ENCODE measurements at places on chromosomes 2 and 18.
A peak's percentile ranks its signal among the peaks of the same experiment; 100 is the strongest.

DNA sequence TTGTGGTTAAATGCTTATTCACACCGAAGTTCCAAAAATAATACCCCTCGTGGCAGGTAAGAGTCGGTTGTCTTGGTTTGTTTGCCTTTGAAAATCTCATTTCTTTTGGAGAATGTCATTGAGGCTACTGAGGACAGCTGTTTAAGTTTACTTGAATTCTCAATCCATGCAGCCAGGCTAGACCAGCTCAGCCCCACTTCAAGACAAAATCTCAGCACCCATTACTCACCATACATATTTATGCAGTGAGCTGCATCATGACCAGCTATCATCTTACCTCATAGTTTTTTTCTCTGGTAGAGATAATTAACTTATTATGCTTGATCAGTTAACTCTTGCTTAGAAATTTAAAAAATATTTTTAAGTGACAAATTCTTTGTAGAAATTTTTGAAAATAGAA is 115.9 kb downstream of the HAUS1 start:
- no peak for DNase-seq

- no peak for DNase-seq
Observed at GRCh38 chr2:166193407-166193806, 65.6 kb upstream of the SCN1A start.

- DNase-seq, result no peak
Observed at GRCh38 chr2:54859997-54860701, 136.7 kb downstream of the EML6 start.

DNA sequence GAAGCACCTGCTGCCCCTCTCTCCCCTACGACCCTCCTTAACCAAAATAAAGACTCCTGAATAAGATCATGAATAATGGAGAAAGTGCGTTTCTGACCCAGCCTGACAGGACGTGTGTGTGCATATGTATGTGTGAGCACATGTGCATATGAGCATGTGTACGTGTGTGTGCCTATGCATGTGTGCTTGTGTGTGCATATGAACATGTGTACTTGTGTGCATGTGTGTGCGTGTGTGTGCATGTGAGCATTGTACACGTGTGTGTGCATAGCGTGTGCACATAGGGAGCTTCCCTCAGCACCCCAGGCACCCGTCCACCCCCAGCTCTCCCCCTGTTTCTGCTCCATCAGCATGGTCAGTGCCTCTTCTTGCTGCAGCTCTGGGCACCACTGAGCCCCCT is 10.7 kb downstream of the KCNIP3 start:
- no peak for DNase-seq

- no peak for DNase-seq
Observed at GRCh38 chr2:72793798-72794440, 31.9 kb downstream of the EXOC6B start.

DNA sequence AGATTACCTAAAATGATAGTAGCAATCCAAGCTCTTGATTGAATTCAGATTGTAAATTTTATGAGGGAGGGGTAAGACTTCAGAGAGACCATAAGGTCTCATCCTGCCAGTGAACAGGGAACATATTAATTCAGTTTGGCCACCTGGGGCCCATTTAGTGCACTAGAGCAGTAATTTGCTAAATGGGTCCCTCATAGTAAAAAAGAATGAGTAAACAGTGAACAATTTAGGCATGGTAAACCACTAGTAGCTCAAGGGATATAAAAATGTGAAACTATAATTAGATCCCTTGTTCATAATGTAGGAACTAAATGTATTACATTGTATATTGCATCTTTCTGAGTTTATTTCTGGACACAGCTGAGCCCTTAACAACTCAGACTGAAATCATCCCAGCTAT is 4.9 kb upstream of the PHLPP1 start:
- no peak for DNase-seq

- DNase-seq, result no peak
Observed at GRCh38 chr2:134199123-134199522, 54.7 kb upstream of the MGAT5 start.

DNA sequence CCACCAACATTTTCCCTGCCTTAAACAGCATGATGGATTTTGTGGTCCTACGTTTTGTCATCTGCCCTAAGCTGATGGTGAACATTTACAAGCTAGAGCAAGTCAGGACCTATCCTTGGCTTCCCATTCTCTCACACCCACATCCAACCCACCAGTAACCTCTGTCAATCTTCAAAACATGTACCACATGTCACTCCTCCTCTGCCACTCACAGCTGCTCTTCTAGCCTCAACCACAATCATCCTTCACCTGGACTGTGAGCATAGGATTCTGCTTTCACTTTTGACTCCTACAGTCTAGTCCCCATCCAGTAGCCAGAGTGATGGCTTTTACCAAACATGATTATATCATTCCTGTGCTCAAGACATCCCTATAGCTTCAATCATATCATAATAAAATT is 279.8 kb upstream of the DLGAP1 start:
- no peak for DNase-seq

GRCh38 chr2:142165790-142166189 is 35.0 kb upstream of the LRP1B start:
- DNase-seq, result no peak

DNA sequence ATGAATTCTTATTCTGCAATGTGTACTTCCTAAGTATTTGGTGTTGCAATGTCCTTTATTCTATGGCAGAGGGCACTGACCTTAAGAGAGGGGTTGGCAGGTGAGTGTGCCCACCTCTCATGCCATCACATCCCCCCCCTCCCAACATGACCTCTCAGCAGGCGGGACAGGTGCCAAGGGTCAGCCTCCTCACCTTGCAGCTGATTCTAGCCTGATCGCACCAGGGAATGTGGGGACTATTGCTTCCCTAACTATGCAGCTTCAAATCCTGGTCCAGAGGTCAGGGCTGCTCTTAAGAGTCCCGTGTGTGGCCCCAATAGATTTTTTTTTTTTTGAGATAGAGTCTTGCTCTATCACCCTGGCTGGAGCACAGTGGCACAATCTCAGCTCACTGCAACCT is 9.5 kb downstream of the HJURP start:
- peak; percentile 0 for DNase-seq

DNA sequence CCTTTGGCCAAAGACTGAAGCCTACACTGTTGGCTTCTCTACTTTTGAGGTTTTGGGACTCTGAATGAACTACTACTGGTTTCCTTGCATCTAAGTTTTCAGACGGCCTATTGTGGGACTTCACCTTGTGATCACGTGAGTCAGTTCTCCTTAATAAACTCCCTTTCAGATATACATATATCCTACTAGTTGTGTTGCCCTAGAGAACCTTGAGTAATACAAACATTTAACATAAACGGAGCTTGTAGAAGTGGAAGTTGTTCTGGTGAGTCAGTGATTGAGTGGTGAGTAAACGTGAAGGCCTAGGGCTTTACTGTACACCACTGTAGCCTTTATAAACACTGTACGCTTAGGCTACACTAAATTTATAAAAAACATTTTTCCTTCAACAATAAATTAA is 107.2 kb upstream of the CDH2 start:
- DNase-seq, result no peak

DNA sequence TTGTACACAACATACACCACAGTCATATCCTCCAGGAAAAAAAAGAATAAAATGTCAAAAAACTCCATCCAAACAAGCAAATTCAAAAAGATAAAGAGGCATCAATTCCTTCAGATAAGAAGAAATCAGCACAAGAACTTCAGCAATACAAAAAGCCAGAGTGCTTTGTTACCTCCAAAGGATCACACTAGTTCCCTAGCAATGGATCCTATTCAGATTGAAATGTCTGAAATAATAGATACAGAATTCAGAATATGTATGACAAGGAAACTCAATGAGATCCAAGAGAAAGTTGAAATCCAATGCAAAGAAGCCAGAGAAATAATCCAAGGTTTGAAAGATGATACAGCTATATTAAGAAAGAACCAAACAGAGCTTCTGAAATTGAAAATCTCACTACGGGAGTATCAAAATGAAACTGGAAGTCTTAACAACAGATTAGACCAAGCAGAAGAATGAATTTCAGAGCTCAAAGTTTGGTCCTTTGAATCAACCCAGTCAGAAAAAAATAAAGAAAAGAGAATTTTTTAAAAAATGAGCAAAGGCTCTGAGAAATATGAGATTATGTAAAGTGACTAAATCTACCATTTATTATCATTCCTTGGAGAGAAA is 80.6 kb downstream of the TRABD2A start:
- DNase-seq, result no peak

GRCh38 chr2:217248312-217248935 is 388.6 kb upstream of the TNP1 start:
- no peak for DNase-seq

GRCh38 chr2:26095758-26096157 is 61.9 kb downstream of the RAB10 start:
- DNase-seq, result no peak

- no peak for DNase-seq
Observed at GRCh38 chr2:239949537-239949936, 75.6 kb downstream of the NDUFA10 start.

DNA sequence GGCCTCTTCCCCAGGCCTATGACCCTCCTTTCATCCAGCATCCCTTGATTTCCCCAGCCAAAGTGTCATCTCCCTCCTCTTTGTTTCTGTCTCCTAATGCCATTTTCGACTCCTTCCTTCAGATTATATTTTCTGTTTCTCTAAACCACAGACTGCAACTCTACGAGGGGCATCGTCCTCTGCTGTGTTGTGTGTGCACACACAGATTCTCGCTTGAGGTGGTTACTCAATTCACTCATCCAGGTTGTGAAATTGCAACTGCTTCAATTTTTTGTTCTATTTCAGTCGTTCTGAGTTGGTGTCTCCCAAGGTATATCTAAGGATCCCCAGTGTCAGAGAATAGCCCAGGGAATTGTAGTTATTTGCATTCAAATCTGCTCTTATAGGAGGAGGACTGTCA is 113.5 kb upstream of the NDUFV2 start:
- no peak for DNase-seq

- peak; percentile 8 for DNase-seq
Observed at GRCh38 chr18:24491927-24492834, 31.7 kb downstream of the HRH4 start.

Data from activated naive CD8-positive, alpha-beta T cell treated with anti-CD3 and anti-CD28 coated beads, Interleukin-2, amount 50 U/mL, for 24 hours (primary cell).